ENCODE measurements at places on chromosomes 5 and 9. TPM values are rescaled to one million over a fixed set of nuclear protein-coding genes. Genes with fewer than 3 reads are reported as not detected.

Gene IFNE
- total RNA-seq, result not detected

DNA sequence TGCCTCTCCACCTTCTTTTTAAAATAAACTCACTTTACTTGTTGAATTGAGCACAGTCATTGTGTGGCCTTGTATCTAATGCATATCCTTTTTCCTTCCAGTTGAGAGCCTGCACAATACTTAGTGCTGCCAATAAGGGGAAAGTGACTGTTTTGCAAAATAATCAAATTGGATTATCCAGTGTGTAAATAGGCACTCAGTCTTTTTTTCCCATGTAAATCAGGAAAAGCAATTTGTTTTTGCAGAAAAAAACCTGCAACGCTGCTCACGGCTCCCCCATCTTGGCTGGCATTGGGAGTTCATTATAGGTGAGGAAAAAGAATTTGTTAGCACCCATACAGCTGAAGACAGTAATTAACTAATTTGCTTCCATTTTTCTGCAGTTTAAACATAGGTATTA is 299.9 kb downstream of the CSNK1G3 start:
- no peak for DNase-seq
- peak overlapping the region; percentile 21 for H3K4me3 ChIP-seq
- peaks cover 63% of the 10 kb centered on the region for H3K4me1 ChIP-seq
- H3K36me3 ChIP-seq, result no peaks in the 10 kb centered on the region
- peaks cover 2% of the 10 kb centered on the region for H3K27me3 ChIP-seq

Gene NSG2
- 233 TPM for total RNA-seq

GRCh38 chr5:98769210-98769958 is 4.1 kb upstream of the RGMB start:
- peak overlapping the region; percentile 98 for H3K4me3 ChIP-seq
- peaks cover 10% of the 10 kb centered on the region for H3K4me1 ChIP-seq
- peak overlapping the region; percentile 96 for H3K27ac ChIP-seq
- no peaks in the 10 kb centered on the region for H3K36me3 ChIP-seq

GRCh38 chr5:152178350-152178699 is 226.8 kb downstream of the NMUR2 start:
- no peaks in the 10 kb centered on the region for H3K4me1 ChIP-seq
- no peak for DNase-seq
- H3K27ac ChIP-seq, result peak overlapping the region; percentile 4
- peaks cover 2% of the 10 kb centered on the region for H3K27me3 ChIP-seq

Gene ZNF300
- 33.9 TPM for total RNA-seq

Gene SPACA9
- 5.0 TPM for total RNA-seq

DNA sequence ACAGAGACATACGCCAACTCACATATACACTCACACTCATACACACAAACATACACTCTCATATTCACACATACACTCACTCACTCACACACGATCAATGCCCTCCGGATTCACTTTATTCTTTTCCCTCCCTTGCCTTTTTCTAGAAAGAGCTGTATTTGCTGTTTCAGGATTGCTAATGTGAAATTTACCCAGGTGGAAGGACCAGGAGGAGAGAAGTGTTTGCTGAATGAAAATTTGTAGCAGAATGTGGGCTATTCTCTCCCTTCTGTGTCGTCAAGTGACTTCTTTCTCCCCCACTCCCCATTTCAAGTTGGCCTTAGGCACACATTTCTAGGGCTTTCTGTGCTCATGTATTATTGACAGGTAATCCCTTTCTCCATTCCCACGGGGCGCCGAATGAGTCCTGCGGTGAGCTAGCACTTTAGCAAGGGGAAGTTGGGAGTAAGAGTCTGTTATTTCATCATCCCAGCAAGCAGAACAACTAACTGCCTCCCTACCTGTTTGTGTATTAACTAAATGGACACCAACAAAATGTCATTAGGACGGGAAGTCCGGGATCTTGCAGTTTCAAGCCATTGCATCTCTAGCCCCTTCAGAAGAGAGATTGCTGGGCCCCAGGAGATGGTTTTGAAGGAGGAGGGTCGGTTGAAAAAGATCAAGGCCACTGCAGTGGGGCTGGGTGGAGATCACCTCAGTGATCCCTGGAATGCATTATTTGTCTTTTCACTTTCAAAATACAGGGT is 97.1 kb upstream of the TAF11L2 start:
- H3K27ac ChIP-seq, result peak overlapping the region; percentile 92
- peak overlapping the region; percentile 74 for H3K4me3 ChIP-seq
- H3K4me1 ChIP-seq, result peaks cover 60% of the 10 kb centered on the region
- peak; percentile 76 for DNase-seq
- H3K27me3 ChIP-seq, result peaks cover 5% of the 10 kb centered on the region

- no peaks in the 10 kb centered on the region for H3K36me3 ChIP-seq
- H3K27me3 ChIP-seq, result peaks cover 3% of the 10 kb centered on the region
- H3K4me3 ChIP-seq, result no peak overlapping the region
- H3K4me1 ChIP-seq, result no peaks in the 10 kb centered on the region
- DNase-seq, result no peak
These were observed 23.8 kb upstream of the IQGAP2 start for GRCh38 chr5:76379316-76379715.

GRCh38 chr5:73391441-73391881 is 57.1 kb downstream of the FOXD1 start:
- H3K36me3 ChIP-seq, result peaks cover 2% of the 10 kb centered on the region
- H3K27ac ChIP-seq, result no peak overlapping the region
- no peak for DNase-seq
- H3K4me1 ChIP-seq, result no peaks in the 10 kb centered on the region

DNA sequence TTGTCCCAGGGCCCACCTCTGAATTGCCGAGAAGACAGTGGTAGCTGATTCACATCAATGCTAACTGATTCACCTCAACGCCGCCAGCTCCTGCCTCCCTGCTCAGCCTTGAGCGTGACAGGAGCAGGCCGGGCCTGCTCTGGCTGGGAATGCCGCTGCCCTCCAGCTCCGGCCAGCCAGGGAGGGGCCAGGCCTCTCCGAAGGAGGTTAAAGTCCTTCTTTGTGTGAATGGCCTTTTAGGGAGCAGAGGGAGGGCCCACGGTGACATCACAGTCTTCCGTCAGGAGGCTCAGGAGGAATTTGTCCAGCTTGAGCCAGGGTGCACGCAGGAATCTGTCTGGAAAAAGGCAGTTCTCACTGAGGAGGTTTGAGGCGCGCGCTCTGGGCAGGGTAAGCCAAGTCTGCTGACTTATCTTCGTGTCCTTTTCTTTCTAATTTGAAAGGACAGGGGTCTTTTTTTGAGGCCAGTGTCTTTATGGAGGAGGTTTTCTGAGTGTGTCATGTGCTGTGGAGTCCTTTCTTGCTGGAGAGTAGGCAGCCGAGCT is 82.7 kb downstream of the C9orf152 start:
- H3K27ac ChIP-seq, result peak overlapping the region; percentile 94
- no peaks in the 10 kb centered on the region for H3K36me3 ChIP-seq
- peaks cover 2% of the 10 kb centered on the region for H3K27me3 ChIP-seq
- peaks cover 70% of the 10 kb centered on the region for H3K4me1 ChIP-seq
- H3K4me3 ChIP-seq, result peak overlapping the region; percentile 83

Gene SLC6A19
- total RNA-seq, result not detected

Gene ADAMTS12
- total RNA-seq, result 0.54 TPM

DNA sequence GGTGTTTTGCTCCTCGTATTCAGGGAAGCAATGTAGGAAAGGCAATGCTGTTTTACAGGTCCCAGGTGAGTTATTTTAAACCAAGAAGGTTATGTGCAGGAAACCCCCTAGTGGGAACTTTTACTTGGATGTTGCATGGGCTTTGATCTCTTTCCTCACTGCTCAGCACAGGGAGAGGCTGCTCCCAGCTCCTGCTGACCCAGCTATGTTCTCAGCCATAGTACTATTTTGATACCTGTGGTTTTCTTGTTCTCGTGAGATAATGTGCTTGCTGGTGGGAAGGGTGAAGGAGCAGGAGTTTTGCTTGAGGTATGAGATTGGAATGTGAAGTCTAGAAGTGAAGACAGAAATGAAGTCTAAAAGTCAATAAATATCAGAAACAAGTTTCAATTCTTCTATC is 265.6 kb upstream of the FBXL7 start:
- H3K4me1 ChIP-seq, result peaks cover 5% of the 10 kb centered on the region
- H3K4me3 ChIP-seq, result no peak overlapping the region
- H3K27me3 ChIP-seq, result peaks cover 3% of the 10 kb centered on the region
- DNase-seq, result no peak
- no peak overlapping the region for H3K27ac ChIP-seq

GRCh38 chr5:38854907-38855306 is 9.1 kb downstream of the OSMR start:
- H3K4me3 ChIP-seq, result no peak overlapping the region
- no peak overlapping the region for H3K27ac ChIP-seq
- no peaks in the 10 kb centered on the region for H3K36me3 ChIP-seq
- H3K27me3 ChIP-seq, result no peaks in the 10 kb centered on the region

Gene SPEF2
- total RNA-seq, result 0.96 TPM

Gene RNF208
- 24.8 TPM for total RNA-seq

GRCh38 chr5:58294598-58295305 is 165.1 kb downstream of the PLK2 start:
- no peak overlapping the region for H3K4me3 ChIP-seq
- no peaks in the 10 kb centered on the region for H3K4me1 ChIP-seq
- H3K27me3 ChIP-seq, result no peaks in the 10 kb centered on the region
- DNase-seq, result no peak

DNA sequence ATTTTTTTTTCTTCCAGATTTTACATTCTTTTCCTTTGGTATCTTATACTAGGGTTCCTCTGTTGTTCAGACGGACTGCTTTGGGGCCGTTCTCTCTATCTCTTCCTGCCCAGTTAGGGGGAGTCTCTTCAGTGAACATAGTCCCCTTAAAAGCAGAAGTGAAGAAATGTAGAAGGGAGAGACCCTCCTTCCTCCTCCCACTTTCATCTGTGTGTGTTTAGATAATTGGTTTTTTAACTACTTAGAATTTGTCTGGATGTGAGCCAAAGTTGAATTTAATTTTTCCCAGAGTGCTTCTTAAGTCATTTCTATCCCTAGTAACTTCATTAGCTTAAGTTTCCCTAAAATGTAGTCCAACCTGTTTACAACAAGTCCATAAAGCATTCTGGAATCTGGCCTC is 167.5 kb downstream of the HACD4 start:
- H3K27ac ChIP-seq, result no peak overlapping the region
- no peak for DNase-seq
- no peaks in the 10 kb centered on the region for H3K4me1 ChIP-seq

Gene SVEP1
- 0.10 TPM for total RNA-seq

DNA sequence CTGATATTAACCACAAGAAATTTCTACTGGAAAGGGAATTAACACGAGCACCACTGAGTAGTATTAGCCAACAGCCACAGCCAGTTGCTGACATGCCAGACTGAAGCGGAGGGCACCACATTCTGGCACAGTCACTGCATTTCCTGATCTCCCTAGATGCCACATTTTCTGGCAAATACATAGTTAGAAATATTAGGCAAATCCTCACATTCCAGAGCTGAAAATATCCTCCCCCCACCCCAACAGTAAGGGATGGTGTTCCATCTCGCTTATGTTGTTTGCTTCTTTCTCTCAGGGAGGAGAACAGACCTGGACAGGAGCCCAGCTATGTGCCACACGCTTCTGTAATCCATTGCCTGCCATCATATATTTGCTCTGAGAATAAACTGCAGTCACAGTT is 32.8 kb upstream of the MCTP1 start:
- no peaks in the 10 kb centered on the region for H3K4me1 ChIP-seq
- no peak overlapping the region for H3K27ac ChIP-seq
- no peak for DNase-seq
- no peaks in the 10 kb centered on the region for H3K36me3 ChIP-seq
- H3K4me3 ChIP-seq, result no peak overlapping the region

- DNase-seq, result no peak
- H3K4me1 ChIP-seq, result peaks cover 5% of the 10 kb centered on the region
- no peaks in the 10 kb centered on the region for H3K27me3 ChIP-seq
- H3K4me3 ChIP-seq, result no peak overlapping the region
- H3K36me3 ChIP-seq, result peaks cover 8% of the 10 kb centered on the region
- H3K27ac ChIP-seq, result no peak overlapping the region
These were observed 91.5 kb upstream of the DNAH5 start for GRCh38 chr5:14035859-14036503.

Gene MSMP
- total RNA-seq, result not detected

- H3K4me3 ChIP-seq, result no peak overlapping the region
- H3K36me3 ChIP-seq, result no peaks in the 10 kb centered on the region
- no peak overlapping the region for H3K27ac ChIP-seq
- no peaks in the 10 kb centered on the region for H3K4me1 ChIP-seq
- H3K27me3 ChIP-seq, result no peaks in the 10 kb centered on the region
These were observed 127.0 kb upstream of the PLCXD3 start for GRCh38 chr5:41637424-41637823.

- H3K4me1 ChIP-seq, result no peaks in the 10 kb centered on the region
- H3K36me3 ChIP-seq, result no peaks in the 10 kb centered on the region
- H3K27ac ChIP-seq, result no peak overlapping the region
- peak; percentile 64 for DNase-seq
- peaks cover 7% of the 10 kb centered on the region for H3K27me3 ChIP-seq
- no peak overlapping the region for H3K4me3 ChIP-seq
These were observed 55.6 kb upstream of the LMX1B start for GRCh38 chr9:126558051-126558665.

Gene IFNA2
- not detected for total RNA-seq

GRCh38 chr5:33372721-33373472 is 67.9 kb upstream of the TARS1 start:
- H3K27ac ChIP-seq, result no peak overlapping the region
- DNase-seq, result no peak
- no peak overlapping the region for H3K4me3 ChIP-seq

DNA sequence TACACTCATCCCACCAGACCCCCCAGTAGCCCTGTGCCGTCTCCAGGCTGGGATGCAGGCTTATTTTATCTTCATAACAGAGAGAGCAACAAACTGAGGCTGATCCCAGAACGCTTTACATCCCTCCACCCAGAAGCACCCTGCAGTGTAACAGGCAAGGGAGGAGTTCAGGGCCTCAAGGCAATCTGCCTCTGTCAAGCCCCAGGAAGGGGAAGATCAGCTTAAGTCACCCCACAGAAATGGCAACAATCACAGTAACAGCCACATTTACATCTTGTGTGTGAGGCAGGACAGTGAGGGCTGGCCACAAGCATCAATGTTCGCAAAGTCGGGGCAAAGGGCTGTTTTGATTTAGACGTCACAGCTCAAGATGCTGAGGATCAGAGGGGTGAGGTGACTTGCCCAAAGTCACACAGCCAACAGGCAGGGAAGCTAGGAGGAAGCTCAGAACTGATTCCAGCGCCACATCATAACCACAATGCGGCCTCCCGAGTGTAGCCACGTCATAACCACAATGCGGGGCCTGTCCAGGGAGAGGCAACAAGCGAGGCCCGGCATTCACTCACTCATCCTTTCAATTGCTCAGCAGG is 14.4 kb downstream of the STK10 start:
- no peak overlapping the region for H3K27ac ChIP-seq
- no peaks in the 10 kb centered on the region for H3K36me3 ChIP-seq
- no peak for DNase-seq
- peaks cover 12% of the 10 kb centered on the region for H3K27me3 ChIP-seq
- no peak overlapping the region for H3K4me3 ChIP-seq

Data from glutamatergic neuron (in vitro differentiated cells).